ENCODE measurements at places on chromosomes 3 and 15.

GRCh38 chr3:73141525-73141924 is 80.1 kb downstream of the EBLN2 start:
- no peak for DNase-seq

- DNase-seq, result no peak
Measured at GRCh38 chr3:53956586-53956985, 64.9 kb upstream of the SELENOK start.

DNA sequence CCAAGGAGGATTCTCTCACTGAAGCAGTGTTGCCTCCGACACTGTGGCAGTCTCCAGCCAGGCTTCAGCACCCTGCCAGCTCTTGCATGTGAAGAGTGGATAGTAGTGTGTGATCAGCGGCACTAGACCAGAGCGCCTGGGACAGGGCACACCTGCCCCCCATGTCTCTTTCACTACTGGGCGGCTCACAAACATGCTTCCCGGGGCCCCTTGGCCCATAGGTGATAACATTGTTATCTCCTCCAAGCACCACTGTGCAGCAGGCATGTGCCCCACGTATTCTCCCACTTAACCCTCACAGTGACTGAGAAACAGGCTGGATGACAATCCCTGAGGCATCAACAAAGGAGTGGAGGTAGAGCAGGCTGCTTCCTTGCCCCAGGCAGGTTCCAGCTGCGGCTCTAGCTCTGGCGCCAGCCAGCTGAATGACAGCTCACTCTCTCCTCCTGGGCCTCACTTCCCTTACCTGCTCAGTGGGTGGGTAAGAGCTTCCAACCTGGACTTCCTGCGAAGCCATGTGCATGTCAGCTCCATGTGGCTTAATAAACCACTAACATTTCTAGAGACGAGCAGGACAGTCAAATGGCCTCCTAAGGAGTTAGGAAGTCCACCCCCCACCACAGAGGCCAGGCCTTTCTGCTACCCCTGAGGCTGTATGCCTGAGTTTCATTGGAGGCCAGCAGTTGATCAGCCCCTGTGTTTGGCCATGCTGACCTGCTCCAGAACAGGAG is 37.8 kb downstream of the KLF13 start:
- no peak for DNase-seq

DNA sequence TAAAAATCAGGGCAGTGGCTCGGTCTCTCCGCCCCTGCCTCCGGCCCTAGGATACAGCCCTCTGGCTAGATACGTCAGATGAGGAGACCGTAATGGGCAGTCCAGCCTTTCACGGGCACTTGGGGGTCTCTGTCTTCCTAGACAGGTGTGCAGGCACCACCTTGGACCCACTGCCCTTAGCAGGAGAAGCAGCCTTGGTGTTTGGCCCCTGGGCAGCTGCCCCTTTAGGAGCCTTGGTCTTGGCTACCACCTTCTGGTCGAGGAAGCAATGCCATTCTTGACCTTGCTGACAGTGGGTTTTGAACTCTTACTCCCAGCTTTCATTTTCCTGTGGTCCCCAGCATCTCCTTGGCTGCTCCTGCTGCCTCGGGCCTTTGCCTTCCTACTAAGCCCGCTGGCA is 149.7 kb upstream of the FRMD4B start:
- DNase-seq, result no peak

GRCh38 chr15:73367624-73368300 is 996 bp downstream of the HCN4 start:
- no peak for DNase-seq

- no peak for DNase-seq
Measured at GRCh38 chr15:88091444-88092016, 165.0 kb downstream of the NTRK3 start.

DNA sequence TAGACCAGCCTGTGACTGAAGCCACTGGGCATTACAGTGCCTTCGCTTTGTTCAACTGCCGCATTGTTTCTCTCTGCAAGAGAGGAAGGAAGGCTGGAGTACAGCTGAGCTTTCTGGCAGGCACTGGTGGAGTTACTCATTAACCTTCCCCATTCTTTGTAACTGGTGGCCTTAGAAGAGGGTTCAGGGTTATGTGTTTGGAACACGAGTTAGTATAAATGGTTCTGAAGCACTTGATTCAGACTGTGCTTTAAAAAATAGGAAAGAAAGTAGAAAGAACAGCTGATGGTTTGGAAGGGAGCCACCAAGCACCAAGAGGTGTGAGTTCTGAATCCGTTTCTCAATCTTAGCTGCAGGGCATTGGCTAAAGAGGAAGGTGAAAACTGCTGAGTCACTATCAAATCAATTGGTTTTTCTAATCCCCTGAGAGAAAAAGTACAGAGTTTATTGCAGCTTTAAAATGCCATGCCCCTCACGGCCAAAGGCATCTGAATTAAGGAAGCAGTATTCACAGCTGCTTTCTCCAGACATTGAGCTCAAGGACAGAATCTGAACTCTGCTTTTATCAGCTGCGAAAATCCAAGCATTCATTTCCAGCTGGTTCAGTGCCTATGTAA is 3.6 kb downstream of the HGD start:
- peak; percentile 63 for DNase-seq

- DNase-seq, result peak; percentile 71
Measured at GRCh38 chr3:32872487-32873382, 54.9 kb downstream of the TRIM71 start.

GRCh38 chr15:57114070-57114469 is 195.6 kb downstream of the TCF12 start:
- peak; percentile 28 for DNase-seq

DNA sequence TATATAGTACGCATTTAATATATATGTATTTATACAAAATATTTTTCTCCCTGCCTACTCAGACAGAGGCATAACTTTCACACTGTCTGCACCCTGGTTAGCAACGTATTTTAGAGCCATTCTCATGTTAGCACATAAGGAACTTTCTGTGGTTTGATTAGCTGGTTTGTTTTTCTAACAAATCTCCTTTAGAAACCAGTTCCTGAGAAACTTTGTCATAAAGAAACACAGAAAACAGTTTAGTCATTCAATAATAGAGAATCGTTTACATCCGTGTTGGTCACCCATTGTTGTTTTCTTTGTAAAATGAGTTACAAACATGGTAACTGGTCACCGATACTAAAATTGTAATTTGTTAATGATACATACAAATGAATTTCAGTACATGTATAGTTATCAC is 5.9 kb upstream of the NGRN start:
- no peak for DNase-seq

- no peak for DNase-seq
Measured at GRCh38 chr3:116265320-116265695, 180.0 kb downstream of the LSAMP start.

GRCh38 chr15:74778599-74778970 is 3.3 kb upstream of the CSK start:
- DNase-seq, result no peak

- DNase-seq, result no peak
Measured at GRCh38 chr3:194137506-194138474, 1.8 kb downstream of the HES1 start.

DNA sequence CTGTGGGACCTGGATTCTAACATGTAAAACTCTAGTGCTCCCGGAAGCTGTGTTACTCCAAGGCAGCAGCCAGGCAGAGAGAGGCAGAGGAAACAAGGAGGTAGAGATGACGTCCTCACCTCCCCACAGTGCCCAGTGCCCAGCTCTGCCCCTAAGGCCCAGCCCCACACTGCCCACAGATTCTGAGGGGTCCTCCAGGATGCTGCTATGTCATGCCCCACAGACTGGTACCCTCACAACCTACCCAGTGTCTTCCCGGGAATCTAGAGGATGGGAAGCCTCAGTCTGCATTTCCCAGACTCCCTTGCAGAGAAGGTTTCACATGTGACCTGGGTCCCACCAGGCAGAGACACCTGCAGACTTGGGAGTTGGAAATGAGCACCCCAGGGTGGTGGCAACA is 75.9 kb upstream of the PCSK6 start:
- DNase-seq, result no peak

Data from astrocyte of the cerebellum (primary cell).